Activated B cell treated with CpG ODN at 0.5 μM for 24 hours (primary cell): ENCODE measurements at places on chromosomes 2 and 18.

GRCh38 chr2:68589963-68590362 lies 53.4 kb upstream of the PROKR1 start:
- no peak for DNase-seq

GRCh38 chr2:235044501-235045271 lies 92.9 kb downstream of the SH3BP4 start:
- no peak for DNase-seq

DNA sequence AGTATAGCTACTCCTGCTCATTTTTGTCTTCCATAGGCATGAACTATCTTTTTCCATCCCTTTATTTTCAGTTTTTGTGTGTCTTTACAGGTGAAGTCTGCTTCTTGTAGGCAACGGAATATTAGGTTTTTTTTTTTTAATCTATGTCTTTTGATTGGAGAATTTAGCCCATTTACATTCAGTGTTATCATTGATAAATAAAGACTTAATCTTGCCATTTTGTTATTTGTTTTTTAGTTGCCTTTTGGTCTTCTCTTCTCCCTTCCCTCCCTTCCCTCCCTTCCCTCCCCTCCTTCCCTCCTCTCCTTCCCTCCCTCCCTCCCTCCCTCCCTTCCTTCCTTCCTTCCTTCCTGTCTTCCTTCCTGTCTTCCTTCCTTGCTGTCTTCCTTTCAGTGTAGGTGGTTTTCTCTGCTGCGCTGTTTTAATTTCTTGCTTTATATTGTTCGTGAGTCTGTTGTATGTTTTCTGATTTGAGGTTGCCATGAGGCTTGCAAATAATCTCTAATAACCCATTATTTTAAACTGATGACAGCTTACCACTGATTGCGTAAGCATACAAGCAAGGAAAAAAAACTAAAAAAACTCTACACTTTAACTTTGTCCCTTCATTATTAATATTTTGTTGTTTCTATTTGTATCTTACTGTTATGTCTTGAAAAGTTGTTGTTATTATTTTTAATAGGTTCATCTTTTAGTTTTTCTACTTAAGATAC lies 353.8 kb downstream of the PARD3B start:
- DNase-seq = no peak

DNA sequence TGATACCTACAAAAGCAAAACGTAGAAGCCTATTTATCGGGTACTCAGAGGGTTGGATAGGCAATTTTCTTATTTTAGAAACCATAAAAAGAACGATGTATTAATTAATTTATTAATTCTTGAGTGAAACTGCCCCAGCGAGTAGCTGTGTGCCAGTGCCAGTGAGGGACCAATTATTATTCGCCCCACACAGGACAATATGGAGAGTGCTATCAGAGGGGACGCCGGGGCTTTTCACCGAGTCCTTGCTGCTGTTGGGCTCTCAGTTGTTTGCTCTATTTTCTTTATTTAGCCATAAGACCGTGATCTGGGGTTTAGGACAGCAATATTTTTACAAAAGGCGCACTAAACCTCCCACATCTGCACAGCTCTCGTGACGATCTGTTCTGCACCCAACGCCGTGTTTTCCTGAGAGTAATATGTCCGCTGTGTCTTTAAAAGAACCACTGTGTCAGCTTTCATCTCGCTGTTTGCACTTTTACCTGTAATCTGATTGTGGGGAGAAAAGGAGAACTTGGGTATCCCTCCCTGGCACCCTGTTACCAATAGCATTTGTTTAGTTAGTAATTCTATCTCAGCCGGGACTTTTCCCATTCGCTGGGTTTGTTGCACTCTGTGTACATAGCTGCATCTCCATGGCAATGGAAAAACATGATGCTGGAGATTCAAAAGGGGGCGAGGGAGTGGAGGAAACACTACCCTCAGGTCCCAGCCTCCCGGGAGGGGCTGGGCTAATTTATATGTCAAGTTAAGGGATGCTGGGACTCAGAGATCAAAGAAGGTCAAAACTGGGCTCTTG lies 30.1 kb upstream of the ZNF516 start:
- DNase-seq = no peak

- DNase-seq = no peak
Observed at GRCh38 chr2:215874418-215874817, 138.9 kb downstream of the MREG start.

DNA sequence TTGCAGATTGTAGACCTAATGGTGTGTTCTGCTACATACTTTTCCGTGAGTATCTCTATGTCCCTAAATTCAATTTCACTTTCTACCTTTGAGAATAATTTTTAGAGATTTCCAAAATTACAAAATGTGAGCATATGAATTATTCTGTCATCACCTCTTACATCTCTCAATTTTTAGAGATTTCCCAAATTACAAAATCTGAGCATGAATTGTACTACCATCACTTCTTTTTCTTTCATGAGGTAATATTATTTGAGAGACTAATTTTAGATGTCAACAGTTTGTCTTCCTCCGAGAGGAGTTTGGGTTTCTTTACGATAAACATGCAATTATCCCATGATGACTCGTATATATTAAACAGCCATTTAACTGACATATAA lies 32.1 kb downstream of the INSIG2 start:
- no peak for DNase-seq

DNA sequence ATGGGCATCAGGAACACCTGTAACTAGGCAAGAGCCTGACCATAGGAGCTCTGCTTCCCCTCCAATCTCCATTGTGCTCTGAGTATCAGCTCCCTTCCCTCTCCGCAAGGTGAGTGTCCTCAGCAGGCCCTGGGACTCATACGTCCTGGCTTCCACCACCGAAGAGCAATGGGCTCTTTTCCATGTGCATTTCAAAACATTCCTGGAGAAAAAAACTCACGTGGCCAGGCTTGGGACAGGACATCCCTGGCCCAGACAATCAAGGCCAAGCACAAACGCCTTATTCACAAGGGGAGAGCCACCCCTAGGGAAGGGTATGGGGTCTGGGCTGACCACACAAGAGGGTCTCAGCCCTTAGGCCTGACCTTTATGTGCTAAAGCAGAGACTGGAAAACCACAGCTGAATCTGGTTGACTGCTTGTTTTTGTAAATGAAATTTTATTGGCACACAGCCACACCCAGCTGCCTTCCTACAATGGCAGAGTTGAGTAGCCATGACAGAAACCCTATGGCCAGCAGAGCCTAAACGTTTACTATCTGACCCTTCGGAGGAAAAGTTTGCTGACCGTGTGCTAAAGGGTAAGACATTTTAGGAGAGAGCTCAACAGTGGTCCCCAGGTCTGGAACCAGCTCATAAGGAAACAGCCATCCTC lies 175.7 kb upstream of the ARL4C start:
- no peak for DNase-seq

DNA sequence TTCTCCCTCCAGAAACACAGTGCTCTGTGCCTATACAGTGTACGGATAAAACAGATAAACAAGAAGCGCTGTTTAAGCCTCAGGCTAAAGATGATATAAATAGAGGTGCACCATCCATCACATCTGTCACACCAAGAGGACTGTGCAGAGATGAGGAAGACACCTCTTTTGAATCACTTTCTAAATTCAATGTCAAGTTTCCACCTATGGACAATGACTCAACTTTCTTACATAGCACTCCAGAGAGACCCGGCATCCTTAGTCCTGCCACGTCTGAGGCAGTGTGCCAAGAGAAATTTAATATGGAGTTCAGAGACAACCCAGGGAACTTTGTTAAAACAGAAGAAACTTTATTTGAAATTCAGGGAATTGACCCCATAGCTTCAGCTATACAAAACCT lies 70.7 kb downstream of the TANK start:
- DNase-seq = no peak

DNA sequence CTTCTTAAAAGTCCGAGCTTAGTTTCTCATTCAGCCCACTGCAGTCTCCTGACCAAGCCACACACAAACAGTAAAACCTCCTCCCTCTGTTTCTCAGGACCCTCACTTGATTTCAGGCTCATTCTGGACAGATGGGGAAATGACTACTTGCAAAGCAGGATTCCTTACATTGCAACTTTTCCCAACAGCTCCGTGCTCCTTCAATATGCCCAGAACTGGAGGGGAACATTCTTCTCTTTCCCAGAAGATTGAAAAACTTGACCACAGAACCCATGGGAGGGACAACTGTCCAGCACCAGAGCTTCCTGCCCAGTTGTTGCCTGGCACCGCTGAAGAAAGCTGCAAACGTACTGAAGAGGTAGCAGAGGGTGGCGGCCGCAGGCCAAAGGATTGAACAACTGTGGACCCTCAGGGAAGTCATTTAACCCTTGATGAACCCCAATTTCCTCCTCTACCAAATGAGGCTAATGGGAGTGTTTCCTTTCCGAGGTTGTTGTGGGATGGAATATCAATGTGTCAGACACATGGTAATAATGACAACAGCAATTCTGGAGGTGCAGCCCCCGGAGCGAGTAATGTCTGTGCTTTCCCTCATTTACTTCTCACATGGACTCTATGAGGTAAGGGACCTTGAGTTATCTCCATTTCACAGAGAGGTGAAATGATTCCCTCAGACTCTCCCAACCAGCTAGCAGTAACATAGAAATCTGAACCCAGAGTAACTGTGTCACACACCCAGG lies 25.0 kb downstream of the BCL11A start:
- DNase-seq = no peak

DNA sequence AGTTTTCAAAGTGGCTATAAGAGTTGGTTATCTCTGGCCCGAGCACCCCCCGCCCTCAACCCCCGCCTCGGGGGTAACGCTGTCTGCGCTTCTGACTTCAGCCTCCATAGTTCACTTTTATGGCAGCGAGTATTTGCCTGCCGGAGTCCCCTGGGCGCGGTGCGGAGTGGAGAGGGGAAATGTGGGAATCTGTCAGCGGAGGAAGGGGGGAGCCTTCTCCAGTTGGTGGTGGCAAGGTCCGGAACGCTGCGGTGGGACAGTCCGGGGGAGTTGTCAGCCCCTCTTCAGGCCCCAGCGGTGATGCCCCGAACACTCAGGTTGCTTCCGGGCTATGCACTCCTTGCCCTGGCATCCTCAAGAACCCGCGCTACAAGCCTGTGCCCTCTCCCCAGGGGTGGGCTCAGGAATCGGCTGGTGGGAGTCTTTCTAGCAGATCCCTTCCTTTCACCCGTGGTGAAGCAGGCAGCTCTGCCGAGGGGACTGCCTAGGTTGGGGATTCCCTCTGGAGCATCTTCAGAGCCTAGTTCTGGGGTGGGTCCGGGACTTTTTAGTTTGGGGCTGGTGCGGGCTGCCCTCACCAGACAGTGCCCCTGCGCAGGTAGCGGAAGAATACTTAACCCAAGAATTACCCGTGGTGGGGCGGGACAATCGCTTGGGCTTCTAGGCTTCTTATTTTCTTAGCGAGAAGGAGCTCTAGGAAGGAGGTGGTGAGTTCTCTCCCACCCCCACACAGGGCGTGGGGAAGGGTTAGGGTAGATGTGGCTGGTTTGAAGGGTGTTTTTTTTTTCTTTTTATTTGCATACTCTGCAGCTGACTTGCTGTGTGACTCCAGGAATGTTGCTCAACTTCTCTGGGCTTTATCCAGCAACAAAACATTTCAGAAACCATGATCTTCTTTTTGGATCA lies 1.6 kb downstream of the ATOH8 start:
- DNase-seq = no peak
